ENCODE measurements at places on chromosomes 12 and 14.

- peak; percentile 95 for DNase-seq
These were observed 309.3 kb downstream of the ITPR2 start for GRCh38 chr12:26523708-26524150.

DNA sequence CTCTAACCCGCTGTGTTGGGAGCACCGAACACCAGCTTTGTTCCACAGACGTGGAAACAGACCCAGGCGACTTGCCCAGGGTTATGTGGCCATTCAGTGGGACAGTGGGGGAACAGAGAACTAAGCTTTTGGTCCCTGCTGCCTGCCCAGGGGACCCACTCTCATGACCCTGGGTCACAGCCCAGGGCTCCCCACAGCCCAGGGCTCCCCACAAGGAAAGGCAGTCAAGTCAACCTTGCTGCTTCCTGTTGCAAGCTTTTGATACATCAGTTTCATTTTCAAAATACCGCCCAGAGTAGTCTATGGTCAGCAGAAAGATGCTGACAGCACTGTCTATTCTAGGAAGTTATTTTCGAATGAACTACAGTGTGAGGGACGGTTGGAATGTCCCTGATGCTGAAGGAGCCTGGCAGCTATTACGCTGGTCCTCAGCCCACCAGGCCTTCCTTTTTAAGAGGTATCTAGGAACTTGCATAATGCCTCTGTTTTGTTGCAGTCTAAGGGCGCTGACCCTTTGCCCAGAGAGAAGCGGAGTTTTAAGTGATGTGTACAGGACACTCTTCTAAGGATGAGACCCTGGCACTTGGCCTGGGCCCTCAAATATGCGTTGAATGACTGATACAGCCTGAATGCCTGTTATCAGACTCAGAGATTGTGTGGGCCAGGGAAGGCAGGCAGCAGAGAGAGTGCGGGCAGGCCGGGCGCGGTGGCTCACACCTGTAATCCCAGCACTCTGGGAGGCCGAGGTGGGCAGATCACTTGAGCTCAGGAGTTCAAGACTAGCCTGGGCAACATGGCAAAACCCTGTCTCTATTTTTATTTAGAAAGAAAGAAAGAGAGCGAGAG is 12.6 kb upstream of the TTC7B start:
- no peak for DNase-seq

- no peak for DNase-seq
These were observed 15.5 kb downstream of the RIC8B start for GRCh38 chr12:106790020-106790419.

DNA sequence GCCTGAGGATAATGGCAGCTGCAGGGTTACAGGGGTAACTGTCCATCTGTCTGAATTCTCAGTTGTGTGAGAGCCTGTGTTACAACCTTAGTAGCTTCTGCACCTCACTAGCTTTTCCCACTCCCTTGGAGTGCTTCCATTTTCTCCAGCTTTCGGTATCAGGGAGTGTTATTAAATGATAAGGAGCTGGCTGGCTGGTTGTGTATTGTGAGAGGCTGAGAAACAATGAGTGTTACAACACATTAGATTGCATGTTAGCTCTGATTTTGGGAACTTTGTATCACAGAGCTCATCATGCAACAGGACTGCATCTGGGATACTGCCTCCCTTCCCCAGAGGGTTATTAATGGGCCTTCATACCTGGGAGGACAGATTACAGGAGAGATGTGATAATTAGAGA is 723.7 kb downstream of the DIO2 start:
- DNase-seq, result no peak

DNA sequence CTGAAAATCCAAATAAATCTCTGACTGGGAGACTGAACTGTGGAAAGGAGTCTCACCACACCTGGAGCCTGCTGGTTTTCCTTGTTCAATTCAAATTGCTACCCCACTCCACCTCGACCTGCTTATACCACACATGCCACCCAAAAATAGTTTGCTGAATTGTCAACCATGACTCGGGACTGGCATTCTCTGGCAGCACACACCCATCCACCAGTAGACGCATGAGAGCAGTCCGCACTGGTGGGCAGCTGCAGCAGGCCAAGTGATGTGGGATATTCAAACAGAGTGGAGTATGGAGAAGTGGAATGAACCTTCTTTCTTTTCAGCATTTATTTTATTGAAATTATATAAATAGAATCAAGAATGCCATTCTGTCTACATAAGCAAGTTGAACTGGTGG is 38.7 kb upstream of the SYCP3 start:
- DNase-seq, result no peak

All from AG10803 (cell line).